Stimulated activated naive CD4-positive, alpha-beta T cell treated with Interleukin-2 at 50 U/mL for 16 hours (primary cell): ENCODE measurements at places on chromosomes 12 and 14.

- no peak for DNase-seq
These were observed 175.8 kb upstream of the BCL2L14 start for GRCh38 chr12:11894890-11895289.

DNA sequence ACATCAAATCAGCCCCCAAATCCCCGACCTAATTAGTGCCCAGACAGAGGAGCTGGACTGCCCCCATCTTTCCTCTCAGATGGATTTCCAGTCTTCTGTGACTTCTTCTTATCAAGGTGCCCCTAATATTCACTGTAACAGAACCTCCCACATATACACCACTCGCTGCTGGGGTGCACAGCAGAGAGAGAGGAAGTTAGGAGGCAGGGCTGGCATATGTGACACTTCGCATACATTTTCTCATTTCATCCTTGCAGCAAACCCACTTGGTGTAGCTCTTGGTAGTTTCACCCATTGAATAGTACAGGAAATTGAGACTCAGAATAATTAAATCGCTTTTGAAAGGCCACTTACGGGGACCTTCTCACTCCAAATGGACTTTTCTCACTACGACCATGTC lies 56.5 kb upstream of the CCND2 start:
- DNase-seq: no peak

- no peak for DNase-seq
These were observed 47.4 kb upstream of the BTG1 start for GRCh38 chr12:92193063-92193462.

- DNase-seq: no peak
These were observed 21.4 kb upstream of the ATP2B1 start for GRCh38 chr12:89729946-89730459.

GRCh38 chr12:64236549-64236948 lies 14.5 kb upstream of the KICS2 start:
- DNase-seq: no peak

DNA sequence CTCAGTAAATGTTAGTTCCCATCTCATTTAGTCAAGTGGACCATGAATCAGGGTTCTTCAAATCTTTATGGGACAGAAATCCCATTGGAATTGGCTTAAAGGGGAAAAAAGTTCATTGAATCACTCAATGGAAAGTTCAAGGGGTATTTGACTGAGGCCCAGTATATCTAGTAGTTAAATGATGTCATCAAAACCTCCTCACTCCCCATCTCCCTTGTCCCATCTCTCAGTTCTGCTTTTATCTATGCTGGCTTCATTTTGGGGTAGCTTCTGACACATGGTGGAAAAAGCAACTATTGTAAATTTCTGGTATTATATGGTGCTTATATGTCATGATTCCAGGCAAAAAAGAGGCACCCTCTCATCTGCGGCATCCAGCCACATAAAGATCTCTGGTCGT lies 51.9 kb downstream of the DAAM1 start:
- no peak for DNase-seq

GRCh38 chr14:101200008-101200649 lies 296.6 kb upstream of the RTL1 start:
- DNase-seq: no peak

DNA sequence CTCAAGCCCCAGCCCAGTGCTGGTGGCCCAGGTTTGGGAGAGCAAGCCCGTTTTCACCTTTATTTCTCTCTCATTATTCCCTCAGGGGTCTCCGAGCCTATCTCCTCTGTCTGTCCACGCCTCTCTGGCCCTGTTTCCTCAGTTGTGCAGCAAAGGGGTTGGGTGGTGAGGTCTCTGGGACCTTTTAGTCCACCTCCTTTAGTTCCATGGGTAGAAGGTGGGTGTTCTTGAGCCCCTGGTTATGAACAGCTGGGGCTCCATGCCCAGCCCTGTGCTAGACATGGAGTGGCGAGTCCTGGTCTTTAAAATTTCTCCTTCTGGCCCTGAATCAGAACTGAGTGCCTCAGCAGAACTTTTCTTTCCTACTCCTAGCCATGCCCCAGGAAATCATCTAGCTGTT lies 1.3 kb upstream of the NGB start:
- no peak for DNase-seq

DNA sequence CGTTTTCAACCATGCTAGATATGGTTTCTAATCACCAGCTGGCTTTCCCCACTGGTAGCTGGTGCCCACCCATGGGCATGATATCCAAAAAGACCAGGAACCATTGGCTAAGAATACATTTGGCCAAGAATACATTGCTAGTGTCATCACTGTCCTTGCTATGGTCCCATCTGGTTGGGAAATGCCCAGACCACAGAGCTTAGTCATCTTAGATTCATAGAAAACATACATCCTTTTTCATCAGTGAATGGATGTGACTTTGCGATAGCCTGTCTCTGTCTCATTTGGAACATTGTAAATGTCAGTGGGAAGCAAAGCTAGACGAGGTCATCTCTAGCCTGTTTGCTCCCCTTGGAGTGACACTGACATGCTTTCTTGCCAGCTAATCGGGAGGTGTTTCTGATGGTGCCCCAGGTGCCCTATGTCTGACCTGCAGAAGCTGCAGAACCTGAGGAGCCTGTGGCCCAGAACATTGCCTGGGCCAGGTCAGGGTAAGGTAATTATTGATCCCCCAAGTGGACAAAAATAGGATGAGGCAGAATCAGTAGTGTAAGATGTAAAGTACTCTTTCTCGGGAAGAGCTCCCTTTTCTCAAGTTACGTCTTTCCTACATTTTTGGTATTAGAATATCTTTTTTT lies 194.8 kb downstream of the SLC41A2 start:
- DNase-seq: no peak

GRCh38 chr12:2319737-2320506 lies 267.1 kb downstream of the CACNA1C start:
- no peak for DNase-seq
